ENCODE measurements at places on chromosomes 1 and 21.

DNA sequence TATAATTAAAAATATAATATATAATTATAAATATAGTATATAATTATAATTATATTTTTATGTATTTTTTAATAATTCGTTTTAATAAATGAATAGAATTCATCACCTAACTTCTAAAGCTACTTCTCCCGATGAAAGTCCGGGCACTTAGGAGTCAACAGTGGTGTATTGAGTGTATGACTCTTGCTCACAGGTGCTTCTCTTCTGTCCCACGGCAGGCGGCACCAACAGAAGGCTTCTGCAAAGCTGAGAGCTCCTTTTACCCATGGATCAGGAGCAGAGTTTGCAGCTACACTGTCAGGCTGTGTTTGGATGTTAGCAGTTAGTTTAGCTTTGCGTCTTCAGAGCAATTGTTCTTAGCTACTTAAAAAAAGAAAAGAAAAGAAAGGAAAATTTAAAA, 122.4 kb downstream of the LIPI start:
- no peak for DNase-seq

- DNase-seq = no peak
Measured at GRCh38 chr1:7249516-7249915, 464.3 kb downstream of the CAMTA1 start.

- DNase-seq = no peak
Measured at GRCh38 chr1:223748405-223748772, 36.0 kb downstream of the CAPN2 start.

- no peak for DNase-seq
Measured at GRCh38 chr1:25161981-25162380, 70.3 kb downstream of the SYF2 start.

DNA sequence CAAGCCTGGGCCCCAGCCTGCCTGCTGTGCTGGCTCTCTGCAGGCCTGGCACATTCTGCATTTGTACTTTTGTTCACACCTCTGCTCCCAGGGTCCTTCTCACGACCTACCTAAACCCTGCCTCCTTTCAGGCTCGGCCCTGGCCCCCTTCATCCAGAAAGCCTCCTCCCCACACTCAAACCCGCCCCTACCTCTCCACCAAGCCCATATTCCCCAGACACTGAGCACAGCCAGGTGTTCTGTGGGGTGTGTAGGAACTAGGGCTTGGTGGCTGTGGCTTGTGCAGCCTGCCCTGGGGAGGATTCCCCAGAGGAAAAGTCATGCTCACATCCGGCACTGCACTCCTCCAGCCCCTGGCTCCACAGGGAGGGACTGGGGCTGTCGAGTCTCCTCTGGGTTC, 8.2 kb upstream of the MIXL1 start:
- DNase-seq = no peak

DNA sequence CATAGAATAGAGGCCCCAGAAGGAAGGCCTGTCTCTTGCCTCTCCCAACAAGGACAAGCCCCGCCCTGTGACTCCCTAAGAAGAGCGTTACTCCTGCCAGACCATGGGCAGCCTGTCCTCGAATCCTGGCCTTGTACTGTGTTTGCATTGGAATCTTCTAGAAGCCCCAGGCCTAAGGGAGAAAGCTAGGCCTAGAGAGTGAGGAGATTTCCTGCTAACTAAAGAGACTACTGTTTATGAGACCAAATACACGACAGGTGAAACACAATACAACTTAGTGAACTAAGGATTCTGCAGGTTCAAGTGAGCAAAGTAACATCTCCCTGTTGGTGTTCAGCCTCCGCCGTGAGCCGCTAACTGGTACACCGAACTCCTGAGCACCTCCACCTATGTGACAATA, 62.7 kb downstream of the SYF2 start:
- DNase-seq = no peak

- no peak for DNase-seq
Measured at GRCh38 chr1:66494482-66494881, 39.5 kb upstream of the SGIP1 start.

DNA sequence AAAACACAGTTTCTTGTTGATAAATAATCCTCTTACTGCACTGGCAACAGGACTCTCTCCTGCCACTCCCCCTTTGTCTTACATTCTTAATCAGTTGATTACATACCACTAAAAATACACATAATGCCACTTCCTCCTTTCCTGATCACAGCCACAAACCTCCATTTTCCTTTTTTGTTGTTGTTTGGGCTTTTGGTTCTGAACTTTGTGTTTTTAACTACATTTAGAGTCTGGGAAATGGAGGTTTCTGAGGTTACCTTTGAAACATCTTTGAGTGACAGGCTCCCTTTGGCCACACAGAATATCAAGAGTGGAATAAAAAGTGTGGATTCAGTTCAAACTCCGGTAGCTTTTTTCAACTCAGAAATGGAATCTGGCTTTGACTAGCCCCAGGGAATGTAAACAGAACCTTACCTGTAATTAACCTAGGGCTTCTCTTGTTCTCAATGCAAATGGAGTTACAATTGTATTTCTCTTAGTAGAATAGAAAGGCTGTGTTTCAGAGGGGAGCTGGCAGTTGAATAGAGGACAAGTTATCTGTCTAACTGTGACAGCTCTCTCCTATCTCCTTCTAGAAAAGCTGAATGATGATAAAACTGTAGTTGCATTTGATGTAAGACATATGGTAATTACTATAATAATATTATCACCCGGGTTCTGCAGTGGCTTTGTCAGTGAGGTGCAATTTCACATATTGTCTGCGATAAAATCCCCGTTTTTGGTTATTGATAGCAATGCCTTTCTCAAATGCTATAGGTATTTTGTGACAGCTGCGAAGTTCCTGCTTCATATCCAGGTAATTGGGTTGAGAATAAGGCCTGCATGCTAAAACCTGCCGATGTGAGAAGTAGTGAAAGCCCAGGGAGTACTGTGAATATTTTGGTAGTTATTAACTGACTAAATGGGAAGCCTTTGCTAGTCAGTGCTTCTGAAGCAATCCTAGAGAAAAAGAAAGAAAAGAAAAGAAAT, 66.9 kb downstream of the ST6GALNAC5 start:
- no peak for DNase-seq

DNA sequence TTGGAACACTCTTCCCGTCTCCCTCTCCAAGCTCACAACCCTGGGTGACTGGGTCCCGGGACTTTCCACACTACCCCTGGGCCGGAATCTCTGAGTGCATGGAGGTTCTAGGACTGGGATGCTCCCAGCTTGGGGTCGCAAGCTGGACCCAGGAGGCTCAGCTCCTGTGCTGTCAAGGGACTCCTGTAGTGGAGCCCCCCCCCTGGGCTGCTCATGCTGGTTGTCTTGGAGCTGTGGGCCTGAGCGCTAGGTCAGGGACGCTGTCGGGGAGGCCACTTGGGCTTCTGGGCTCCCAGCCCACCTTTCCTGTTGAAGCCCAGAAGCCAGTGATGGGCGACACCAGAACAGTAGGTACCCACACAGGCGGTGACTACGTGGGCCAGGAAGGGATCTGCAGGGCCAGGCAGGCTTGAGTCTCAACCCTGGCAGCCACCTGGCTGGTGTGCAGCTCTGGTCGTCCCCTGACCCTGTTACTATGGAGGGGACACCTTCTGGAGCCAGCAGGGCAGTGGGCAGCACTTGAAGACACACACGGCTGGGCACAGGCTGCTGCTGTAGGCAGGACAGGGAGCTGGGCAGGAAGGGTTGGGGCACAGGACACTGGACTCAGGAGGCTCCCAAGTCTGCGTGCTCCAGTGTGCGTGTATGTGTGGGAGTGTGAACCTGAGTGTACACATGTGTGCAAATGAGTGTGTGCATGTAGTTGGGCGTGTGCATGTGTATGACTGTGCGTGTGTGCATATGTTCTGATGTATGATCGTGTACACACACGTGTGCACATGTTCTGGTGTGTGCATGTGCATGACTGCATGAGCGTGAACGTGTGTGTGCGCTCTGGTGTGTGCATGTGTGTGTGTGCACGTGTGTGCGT, 3.0 kb downstream of the MMEL1 start:
- DNase-seq = no peak

DNA sequence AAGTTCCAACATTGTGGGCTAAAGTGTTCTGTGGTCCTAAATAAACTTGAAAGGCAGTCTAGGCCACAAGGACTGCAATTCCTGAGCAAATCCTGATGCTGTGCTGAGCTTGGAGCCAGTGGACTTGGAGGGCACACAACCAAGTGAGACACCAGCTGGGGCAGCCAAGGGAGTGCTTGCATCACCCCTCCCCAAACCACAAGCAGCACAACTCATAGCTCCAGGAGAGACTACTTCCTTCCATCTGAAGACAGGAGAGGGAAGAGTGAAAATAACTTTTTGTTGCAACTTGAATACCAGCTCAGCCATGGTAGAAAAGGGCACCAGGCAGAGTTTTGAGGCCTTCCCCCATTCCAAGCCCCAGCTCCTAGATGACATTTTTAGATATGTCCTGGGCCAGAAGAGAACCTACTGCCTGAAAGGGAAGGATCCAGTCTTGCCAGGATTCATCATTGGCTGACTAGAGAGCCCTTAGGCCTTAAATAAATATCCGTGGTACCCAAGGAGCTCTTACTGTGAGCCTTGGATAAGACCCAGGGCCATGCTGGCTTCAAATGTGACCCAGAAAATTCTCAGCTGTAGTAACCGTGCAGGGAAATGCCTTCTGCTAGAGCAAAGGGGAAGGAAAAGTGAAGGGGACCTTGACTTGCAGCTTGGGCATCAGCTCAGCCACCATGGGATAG, 35.4 kb upstream of the LRRC8B start:
- no peak for DNase-seq

DNA sequence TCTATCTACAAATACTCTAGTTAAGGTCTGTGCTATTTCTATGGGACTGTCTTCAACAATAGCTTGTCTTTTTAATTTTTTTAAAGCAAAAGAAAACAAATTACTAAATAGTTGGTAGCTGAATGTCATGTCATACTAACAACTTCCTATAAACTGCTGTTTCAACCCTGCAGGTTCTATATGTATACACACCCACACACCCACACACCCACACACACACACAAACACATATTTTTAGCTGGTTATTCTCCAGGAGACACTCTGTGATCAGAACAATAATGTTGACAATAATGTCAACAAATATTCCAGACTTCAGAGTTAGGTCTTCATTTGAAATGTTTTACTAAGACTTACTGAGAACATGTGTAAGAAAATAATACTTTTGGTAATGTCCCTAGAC, 66.7 kb downstream of the AK5 start:
- DNase-seq = no peak

DNA sequence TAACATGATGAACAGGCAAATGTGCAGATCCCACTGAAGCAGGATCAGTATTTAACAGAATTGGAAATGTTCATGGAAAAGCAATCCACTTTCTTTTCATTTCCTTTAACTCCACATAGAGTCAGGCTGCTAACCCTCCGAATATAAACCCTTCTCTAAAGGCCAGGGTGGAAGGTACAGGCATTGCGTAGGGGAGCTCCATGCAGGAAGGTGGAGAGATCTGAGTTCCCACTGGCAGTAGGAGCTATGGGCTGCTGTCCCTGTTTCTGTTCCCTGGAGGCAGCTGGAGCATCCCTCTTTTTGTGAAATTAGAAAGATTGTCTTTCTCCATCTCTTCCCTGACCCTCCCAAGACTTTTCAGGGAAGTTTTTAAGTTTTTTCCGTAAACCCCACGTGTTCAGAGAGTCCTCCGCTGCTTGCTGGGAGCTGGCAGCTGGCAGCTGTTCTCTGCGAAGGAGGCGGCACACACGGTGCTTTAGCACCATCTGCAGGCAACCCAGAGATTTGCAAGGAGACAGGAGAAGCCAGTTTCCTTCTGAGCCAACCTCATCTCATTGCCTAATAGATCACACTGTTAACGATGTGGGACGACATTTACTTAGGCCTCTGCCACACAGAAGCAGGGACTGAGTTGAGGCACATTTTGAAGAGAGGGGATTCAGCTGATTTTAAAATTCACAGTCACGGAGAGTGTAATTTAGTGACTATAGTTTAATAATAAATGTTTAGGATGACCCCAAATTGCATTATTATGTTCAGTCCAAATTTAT, 55.4 kb upstream of the HOOK1 start:
- DNase-seq = peak; percentile 78

DNA sequence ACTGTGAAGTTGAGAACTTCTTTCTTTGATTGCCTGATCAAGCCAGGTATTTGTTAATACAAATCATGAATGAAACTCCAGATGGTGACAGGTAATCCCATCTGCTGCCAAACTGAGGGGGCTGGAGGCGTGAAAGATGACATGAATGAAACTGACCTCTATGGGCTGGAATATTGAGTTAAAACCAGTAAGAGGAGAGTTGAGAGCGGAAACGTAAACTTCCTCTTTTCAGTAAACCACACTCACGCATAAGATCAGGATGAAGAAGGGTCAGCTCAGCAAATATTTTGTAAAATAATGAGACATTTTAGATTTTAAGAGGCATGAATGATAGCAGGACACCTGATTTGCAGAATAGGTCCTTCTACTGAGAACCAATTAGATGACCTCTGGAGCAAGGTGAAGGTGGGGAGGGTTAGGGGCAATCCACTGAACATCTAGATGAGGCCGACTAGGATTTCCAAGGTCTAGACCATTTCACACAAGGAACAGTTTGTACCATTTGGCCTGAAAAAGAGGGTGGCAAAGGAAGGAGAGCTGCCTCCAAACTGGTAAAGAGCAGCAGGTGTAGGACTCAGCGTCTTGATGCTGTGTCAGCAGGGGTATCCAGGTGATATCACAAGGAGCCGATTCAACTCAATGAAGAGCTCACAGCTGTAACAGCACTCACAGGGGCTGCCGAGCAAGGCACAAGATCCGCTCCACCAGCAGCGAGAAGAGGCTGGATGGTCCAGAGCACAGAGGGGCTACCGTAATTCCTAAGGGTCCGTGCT, 132.6 kb downstream of the NTPCR start:
- DNase-seq = no peak

- DNase-seq = no peak
Measured at GRCh38 chr1:94807742-94808491, 12.2 kb upstream of the SLC44A3 start.

GRCh38 chr1:3270403-3271245, 183.8 kb upstream of the ARHGEF16 start:
- no peak for DNase-seq

GRCh38 chr21:35138665-35139381, 89.7 kb upstream of the RUNX1 start:
- DNase-seq = no peak

- DNase-seq = peak; percentile 87
Measured at GRCh38 chr1:53982034-53982762, 35.8 kb downstream of the LDLRAD1 start.

DNA sequence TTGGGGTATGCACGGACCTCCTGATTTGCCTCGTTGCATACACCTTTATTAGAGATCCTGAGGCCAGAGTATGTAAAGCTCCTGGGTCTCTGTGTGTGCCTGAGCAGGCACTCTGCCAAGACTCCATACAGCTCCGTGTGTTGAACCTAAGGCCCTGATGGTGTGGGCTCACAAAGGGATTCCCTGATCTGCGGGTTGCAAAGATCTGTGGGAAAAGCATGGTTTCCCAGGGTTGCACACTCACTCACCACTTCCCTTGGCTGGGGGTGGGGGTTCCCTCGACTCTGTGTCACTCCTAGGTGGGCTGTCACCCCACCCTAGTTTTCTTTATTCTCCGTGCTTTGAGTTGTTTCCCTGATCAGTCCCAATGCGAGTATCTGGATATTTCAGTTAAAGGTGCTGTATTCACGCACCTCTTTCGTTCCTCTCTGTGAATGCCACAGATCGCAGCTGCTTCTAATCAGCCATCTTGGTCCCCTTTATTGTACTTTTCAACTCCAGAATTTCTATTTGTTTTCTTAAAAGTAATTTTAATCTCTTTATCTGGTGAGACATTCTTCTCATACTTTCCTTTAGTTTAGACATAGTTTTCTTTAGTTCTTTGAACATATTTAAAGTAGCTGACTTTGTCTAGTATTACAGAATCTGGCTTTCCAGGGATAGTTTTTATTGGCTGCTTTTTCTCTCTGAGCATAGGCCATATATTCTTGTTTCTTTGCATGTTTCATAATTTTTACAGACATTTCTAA, 39.0 kb upstream of the F3 start:
- DNase-seq = no peak
